Panc1 (cell line): ENCODE measurements at places on chromosomes 11 and 22. TPM values are rescaled to one million over a fixed set of nuclear protein-coding genes. Genes with fewer than 3 reads are reported as not detected.

DNA sequence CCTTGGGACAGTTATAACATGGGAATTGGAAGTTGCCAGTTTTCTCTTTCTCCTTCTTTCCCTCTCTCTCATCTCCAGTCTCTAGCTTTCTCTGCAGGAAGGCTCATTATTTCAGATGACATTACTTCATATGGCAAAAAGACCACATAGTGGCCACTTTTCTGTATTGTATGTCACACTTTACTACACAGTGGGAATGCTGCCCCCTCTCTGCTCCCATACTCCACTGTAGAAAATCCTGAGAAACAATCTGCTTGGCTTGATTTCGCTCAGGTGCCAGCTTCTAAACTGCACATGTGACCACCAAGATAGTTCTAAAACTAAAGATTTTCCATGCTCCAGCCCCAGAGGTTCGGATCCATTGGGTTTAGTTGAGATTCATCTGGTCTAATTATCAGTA is 860.7 kb upstream of the CCDC90B start:
- H3K27me3 ChIP-seq: no peaks in the 10 kb centered on the region
- H3K4me1 ChIP-seq: no peaks in the 10 kb centered on the region
- H3K27ac ChIP-seq: no peak overlapping the region

Gene TMPRSS13
- total RNA-seq: not detected

DNA sequence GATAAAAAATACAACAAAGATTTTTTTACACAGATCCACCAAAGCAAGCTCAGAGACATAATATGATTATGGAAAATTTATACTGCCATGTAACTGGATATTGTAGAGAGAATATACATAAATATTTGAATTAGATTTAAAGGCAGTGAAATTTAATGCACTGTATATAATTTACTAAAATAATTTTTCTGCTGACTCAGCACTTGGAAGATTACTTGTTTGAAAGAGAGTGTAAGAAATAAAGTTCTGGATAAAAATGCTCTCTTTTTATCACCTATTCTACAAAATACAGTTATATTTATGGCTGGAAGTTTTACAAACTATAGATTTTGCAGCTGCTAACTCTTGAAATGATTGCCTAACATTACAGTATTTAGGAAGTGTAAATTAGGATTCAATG is 628.3 kb upstream of the CHORDC1 start:
- no peaks in the 10 kb centered on the region for H3K36me3 ChIP-seq
- no peak for DNase-seq
- no peaks in the 10 kb centered on the region for H3K4me1 ChIP-seq
- H3K4me3 ChIP-seq: no peak overlapping the region
- H3K27me3 ChIP-seq: no peaks in the 10 kb centered on the region
- H3K27ac ChIP-seq: no peak overlapping the region

DNA sequence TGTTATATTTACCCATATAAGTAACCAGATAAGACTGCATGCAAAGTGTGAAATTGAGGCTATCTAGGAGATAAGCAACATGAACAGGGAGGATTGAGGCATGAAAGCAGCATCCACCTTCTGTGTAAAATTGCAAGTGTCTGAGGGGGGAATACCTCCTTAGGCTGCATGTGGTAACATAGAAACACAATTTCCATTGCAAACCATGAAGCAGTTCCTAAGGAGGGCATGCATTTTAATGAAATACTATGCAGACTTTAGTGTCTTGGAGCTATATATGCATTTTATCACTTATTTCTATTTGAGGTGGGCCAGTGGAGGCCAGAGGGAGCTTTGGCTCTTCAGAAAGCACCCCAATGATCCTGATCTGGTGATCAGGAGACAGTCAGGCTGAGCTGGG is 160.2 kb downstream of the C11orf91 start:
- no peaks in the 10 kb centered on the region for H3K4me1 ChIP-seq
- H3K27me3 ChIP-seq: no peaks in the 10 kb centered on the region
- DNase-seq: no peak
- no peak overlapping the region for H3K27ac ChIP-seq

Gene MRGPRX3
- not detected for total RNA-seq

Gene ARHGAP42
- 7.1 TPM for total RNA-seq

GRCh38 chr11:121958971-121959325 is 157.1 kb downstream of the BLID start:
- H3K27ac ChIP-seq: no peak overlapping the region
- no peak overlapping the region for H3K4me3 ChIP-seq
- no peaks in the 10 kb centered on the region for H3K4me1 ChIP-seq
- 0 out of 2 replicates have a peak, but pooled peaks cover 2% of the 10 kb centered on the region for H3K27me3 ChIP-seq
- no peaks in the 10 kb centered on the region for H3K36me3 ChIP-seq
- DNase-seq: no peak

DNA sequence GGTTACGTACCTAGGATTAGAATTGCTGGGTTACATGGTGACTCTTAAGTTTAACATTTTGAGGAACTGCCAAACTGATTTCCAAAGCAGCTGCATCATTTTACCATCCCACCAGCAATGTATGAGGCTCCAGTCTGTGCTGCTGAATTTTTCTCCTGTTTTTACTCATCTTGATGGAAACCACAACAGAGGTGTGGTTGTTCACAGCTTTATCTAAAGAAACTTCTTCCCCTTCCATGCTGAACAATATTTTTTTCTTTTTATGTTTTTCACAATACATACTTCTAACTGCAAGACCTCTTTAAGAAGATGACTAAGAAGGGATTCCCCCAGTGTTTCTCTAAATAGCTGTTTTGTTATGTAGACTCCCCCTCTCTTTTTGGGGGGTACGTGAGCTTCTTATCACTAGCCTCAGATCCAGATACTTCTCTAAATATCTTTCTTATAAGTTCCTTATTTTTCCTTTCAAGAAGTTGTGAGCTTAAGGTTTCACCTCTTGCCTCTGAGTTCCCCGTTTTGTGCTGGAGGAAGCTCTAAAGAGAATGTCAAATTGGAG is 24.0 kb downstream of the TCP11L1 start:
- H3K36me3 ChIP-seq: peaks cover 3% of the 10 kb centered on the region; the same call in 1 of the 2 replicates
- no peak for DNase-seq
- H3K4me1 ChIP-seq: no peaks in the 10 kb centered on the region
